ENCODE measurements at places on chromosomes 5 and 9.

- DNase-seq: no peak
Measured at GRCh38 chr9:136848393-136849037, 694 bp upstream of the PHPT1 start.

- DNase-seq: no peak
Measured at GRCh38 chr5:174166231-174167079, 120.9 kb downstream of the NSG2 start.

DNA sequence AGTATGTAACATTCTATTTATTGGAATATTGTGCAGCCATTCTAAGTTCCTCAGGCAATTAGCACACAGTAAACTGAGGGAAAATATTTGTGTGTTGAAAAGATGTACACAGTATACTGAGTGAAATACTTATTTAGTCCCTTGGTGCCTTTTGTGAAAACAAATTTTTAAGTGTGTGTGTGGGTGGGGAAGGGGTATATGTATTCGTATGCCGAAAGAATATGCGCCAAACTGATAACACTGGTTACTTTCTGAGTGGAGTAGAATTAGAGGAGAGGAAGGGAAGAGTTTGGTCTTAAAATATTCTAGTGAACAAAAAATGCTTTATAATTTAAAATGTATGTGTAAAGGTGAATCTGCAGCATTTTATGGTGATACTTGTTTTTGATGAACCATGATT, 3.1 kb downstream of the DCP2 start:
- no peak for DNase-seq

GRCh38 chr5:34516686-34517085, 139.4 kb upstream of the RAI14 start:
- no peak for DNase-seq

DNA sequence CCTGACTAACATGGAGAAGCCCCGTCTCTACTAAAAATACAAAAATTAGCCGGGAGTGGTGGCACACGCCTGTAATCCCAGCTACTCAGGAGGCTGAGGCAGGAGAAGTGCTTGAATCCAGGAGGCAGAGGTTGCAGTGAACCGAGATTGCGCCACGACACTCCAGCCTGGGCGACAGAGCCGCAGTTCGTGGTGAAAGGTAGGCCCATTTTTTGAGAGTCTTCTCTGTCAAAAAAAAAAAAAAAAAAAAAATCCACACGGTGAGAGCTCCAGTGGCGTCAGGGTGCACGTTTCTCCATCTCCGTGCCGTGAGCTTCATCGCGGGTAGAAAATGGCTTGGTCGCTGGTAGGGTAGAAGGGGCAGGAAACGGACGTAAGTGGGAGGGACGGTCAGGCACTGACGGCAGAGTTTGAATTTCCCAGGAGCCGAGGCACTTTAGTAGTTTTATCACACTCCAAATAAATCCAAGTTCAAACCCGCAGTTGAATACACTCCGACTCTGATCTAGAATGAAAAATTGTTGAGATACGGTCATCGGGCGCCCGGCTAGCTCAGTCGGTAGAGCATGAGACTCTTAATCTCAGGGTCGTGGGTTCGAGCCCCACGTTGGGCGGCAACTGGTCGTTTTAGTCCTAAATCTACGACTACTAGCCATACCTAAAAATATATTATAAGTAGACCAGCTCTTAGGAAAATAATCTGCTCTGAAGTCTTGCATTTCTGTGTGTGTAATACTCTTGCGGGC, 2.4 kb upstream of the TRIM7 start:
- no peak for DNase-seq

GRCh38 chr5:109038209-109038840, 290.6 kb downstream of the FER start:
- DNase-seq: no peak

DNA sequence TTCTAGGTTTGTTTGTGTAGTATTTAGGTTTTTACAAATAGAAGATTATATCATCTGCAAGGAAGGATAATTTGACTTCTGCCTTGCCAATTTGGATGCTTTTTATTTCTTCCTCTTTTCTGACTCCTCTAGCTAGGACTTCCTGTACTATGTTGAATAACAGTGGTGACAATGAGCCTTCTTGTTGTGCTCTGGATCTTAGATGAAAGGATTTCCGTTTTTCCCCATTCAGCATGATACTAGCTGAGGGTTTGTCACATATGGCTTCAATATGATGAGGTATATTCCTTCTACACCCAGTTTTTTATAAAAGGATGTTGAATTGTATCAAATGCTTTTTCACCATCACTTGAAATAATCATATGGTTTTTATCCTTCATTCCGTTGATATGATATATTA, 101.4 kb downstream of the FBXO4 start:
- no peak for DNase-seq

DNA sequence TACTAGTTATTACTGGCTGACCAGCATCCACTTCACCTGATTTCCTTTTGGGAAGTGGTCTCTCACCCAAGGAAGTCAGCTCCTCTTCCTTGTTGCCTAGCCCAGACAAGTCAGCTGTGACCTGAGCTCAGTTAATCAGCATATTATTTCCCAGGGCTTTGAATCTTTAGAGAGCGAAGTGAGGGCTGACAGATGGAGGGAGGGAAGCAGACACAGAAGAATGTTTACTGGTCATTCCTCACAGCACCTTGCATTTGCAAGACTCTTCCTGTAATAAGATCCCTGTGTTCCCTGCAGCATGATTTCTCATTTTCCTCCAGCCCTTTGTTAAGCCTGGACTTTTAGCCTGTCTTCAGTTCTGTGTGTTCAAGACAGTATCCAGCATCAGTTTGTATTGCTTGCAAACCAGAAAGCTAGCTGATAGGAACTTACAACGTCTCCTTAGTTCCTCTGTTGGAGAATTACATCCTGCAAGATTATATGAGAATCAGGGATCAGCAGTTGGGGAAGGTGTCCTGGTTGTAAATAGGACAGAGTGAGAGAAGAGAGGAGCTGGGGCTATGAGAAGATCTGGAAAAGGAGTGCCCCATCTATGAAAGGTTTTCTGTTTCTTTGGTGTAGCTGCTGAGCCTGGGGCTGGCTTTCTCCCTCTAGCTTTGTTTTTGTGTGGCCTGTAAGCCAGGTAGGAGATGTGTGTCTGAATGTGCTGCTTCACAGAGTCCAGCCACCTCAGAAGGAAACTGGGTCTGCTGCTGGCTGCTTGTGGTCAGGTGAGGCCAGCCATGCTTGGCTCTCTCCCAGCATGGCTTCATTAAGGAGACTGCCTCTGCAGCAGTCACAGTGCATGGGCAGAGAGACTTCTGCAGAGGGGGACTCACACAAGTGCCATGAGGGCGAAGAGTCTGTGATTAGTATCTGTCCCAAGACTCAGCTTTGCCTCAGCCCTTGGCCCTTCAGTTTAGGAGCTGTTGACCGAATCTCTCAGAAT, 50.3 kb downstream of the MAN2A1 start:
- no peak for DNase-seq

GRCh38 chr5:180790020-180790419, 12.6 kb downstream of the MGAT1 start:
- no peak for DNase-seq

DNA sequence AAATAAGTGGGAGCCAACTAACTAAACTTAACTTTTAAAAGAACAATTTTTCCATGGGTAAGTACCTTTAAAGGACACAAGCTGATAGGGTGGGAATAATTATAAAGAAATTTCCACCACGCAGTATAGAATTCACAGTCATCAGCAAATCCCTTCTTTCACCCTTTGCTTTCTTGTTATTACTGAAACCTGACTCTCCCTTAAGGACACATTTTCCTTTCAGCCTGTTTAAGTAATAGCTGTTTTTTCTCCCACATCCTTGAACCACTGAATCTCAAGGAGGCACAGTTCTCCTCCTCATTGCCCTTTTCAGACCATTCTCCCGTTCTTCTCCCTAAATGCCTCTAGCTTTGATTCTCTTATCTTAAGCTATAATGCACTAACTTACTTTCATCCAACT, 6.3 kb downstream of the C5orf15 start:
- DNase-seq: no peak

GRCh38 chr9:121372239-121373010, 2.4 kb upstream of the STOM start:
- DNase-seq: no peak

GRCh38 chr5:116090302-116090701, 5.5 kb downstream of the COMMD10 start:
- DNase-seq: no peak

DNA sequence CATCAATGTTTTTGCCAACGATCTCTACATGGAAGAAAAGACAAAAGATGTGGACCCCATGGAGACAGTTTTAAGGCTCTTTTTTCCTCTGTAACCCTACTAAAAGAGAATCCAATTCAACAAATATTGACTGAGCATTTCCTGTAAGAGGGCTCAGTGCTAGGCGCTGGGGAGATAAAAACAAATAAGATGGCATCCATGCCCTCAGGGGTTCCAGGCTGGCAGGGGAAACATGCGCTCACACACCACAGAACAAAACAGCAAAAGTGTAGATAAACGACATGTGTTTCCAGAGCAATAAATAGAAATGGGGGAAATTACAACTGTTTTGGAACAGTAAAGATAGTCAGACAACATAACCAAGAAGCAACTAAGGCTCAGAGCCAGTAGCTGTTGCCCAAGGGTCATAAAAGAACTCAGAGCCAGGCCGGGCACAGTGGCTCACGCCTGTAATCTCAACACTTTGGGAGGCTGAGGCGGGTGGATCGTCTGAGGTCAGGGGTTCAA, 25.2 kb downstream of the ZNF608 start:
- DNase-seq: no peak

DNA sequence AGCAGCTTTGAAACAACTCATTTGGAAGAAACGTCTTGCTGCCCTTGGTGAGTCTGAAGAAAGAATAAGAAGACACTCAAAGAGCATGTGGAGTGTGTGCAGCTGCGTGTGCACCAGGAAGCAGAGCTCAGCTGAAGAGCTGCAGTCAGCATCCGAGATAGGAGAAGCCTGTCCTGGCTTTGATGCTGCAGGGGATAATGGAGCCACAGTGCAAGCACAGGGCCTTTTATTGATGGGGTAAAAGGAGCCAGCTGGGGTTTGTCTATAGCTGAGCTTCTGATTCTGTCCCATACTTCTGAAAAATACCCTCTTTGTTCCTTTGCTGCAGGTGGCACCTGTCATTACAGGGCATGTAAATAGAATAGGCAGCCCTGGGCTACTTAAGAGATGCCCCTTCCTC, 375.7 kb upstream of the ZNF462 start:
- DNase-seq: no peak

- no peak for DNase-seq
Measured at GRCh38 chr5:98424681-98425450, 348.6 kb upstream of the RGMB start.

GRCh38 chr5:82445726-82446335, 167.7 kb upstream of the RPS23 start:
- DNase-seq: no peak

GRCh38 chr5:27598576-27598975, 560.2 kb upstream of the CDH9 start:
- no peak for DNase-seq

GRCh38 chr9:99181621-99182020, 40.1 kb downstream of the ALG2 start:
- DNase-seq: no peak

DNA sequence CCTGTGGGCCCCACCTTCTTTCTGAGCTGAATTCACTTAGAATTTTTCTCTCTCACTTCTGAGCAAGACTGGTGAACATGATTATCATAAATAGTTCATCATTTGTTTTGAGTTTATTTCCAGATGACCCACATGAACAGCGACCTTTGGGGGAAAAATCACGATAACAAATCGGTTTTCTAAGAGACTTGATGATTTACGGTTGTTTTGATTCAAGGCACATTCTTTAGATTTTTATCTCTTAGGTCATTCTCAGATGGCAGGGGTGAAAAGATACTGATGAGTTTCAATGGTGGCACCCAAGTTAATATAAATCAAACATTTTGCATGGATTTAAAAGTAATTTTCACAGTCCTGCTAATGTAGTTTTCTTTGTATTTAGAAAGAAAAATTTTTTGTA, 95.1 kb downstream of the DMXL1 start:
- DNase-seq: no peak

DNA sequence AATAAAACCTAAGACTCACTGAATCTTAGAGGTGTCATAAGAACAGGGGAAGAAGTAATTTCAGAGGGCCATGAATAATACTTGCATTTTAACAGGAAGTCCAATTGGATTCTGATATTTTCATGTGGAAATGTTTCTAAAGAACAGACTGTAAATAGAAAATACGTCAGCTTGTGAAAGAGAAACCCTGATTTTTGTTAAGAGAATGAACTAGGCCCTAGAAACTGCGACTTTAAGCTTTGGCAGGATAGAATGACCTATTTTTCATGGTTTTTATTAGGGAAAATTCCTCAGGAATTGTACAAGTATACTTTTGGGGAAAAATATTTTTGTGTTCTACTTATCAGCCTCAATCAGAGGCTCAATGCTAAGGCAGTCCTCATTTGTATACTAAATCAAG, 215.5 kb upstream of the ACTBL2 start:
- no peak for DNase-seq

DNA sequence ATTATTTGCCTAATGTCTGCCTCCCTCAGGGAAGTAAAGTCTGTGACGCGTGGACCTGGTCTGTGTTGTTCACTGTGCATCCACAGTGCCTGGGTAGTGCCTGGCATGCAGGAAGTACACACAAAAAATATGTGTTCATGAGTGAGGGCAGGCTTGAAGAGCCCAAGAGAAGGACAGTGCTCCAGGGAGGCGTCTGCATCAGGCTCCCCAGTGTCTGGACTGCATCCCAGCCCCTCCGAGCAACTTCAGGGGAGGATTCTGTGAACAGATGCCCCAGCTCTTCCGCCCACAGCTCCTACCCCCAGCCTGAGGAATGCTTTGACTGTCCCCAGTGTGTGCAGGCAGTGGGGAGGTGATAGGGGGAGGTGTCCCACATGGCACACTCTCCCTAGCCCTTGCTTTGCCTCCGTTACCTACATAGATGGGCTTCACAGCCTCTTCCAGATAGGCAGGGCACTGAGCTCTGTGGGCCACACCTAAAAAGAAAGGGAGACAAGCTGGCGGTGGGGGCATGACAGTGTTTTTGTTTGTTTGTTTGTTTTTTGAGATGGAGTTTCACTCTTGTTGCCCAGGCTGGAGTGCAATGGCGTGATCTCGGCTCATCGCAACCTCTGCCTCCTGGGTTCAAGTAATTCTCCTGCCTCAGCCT, 25.4 kb downstream of the IRF1 start:
- DNase-seq: no peak

DNA sequence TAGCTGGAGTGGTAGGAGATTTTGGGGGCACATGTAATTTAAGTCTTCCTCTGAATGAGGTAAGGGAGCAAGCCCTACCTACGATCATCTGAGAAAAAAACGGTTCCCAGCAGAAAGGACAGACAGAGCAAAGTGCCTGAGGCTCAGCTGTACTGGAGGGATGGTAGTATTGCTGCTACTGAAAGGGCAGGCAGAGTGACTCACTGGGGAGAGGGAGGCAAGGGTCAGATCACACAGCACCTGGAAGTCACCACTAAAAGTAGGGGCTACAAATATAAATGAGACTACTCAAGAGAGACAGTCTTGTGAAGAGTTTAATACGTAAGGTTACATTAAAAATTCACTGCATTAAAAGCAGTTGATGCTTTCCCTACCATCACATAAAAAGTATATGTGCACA, 75.9 kb downstream of the NFIB start:
- no peak for DNase-seq

- no peak for DNase-seq
Measured at GRCh38 chr9:27990524-27990923, 417.2 kb upstream of the C9orf72 start.
